Ecto neural progenitor cell (in vitro differentiated cells): ENCODE measurements at places on chromosomes 7 and 10.

DNA sequence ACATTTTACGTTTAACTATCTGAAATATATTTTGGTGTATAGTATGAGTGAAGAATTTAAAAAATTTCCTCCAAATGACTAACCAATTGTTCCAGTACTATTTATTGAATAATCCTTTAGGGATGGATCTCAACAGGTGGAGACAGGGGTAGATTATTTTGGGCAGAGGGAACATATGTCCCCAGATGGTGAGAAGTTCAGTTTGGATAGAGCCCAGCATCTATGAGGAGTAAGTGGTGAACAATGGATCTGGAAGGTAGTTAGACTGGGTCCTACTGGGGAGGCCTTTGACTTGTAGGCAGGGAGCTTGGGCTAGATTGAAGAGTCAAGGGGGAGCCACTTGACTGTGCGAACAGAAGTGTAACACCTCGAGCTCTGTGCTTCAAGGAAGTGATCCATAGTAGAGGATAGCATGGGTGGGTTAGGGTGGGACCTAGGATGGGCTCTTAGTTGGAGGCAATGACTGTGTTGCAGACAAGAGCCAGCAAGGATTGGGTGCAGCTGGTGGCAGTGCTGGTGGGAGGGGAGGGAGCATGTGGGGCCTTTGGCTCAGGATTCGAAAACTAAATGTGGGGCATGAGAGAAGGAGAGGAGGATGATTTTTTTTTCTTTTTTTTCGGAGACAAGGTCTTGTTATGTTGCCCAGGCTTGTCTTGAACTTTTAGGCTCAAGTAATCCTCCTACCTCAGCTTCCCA is 3.9 kb upstream of the PURB start:
- no peak for DNase-seq

DNA sequence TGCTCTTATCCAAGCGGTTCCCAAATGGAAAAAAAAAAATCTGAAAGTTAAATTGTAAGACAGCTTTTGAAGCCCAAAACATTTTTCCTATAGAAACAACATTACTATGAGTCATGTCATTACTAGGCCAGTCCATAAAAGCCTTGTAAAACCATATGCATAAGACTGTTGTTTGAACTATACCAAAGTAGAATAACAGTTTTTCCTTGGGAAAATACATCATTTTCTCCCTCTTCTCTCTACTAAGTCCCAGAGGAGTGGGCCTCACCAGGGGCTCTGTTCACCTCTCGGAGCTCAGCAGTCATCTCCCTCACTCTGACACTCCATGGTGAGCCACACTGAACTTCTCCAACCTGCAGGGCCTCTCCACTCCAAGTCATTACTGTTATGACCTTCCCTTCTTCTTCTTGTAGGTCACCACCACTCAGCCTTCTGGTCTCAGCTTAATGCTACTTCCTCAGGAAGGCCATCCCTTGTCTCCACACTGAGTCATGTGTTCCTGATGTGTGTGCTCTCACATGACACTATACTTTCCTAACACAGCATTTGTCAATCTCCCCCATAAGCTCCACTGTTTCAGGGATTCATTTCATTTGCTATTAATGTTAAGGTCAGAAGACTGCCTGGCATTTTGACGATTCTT is 32.5 kb downstream of the ZNF438 start:
- DNase-seq: no peak

GRCh38 chr10:12974078-12974477 is 27.4 kb downstream of the CCDC3 start:
- no peak for DNase-seq

DNA sequence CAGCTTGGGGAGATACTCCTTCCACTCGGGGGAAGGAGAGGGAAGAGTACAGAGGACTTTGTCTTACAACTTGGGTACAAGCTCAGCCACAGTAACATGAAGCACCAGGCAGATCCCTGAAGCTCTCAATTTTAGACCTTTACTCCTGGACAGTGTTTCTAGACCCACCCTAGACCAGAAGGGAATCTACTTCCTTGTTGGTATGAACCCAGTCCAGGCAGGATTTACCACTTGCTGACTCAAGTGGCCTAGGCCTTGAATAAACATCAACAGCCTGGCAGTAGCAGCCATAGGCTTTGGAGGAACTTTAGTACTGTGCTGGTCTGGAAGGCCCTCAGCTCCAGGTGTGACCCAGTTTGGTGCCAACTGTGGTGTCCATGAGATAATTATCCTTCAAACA is 173.1 kb downstream of the ADRA2A start:
- no peak for DNase-seq

- no peak for DNase-seq
Measured at GRCh38 chr7:104973909-104974415, 40.0 kb upstream of the KMT2E start.
